AG10803 (cell line): ENCODE measurements at places on chromosomes 2 and 18.
A peak's percentile ranks its signal among the peaks of the same experiment; 100 is the strongest.

- DNase-seq, result no peak
Measured at GRCh38 chr2:60659026-60659425, 97.0 kb upstream of the PAPOLG start.

- DNase-seq, result no peak
Measured at GRCh38 chr2:150129921-150130575, 357.4 kb downstream of the RND3 start.

GRCh38 chr2:64018701-64019082, 536 bp downstream of the VPS54 start:
- peak; percentile 38 for DNase-seq

GRCh38 chr18:61308004-61308403, 25.2 kb upstream of the CDH20 start:
- DNase-seq, result no peak

GRCh38 chr18:49444581-49444980, 15.9 kb downstream of the DYM start:
- DNase-seq, result peak; percentile 49

GRCh38 chr2:134679745-134680144, 39.1 kb downstream of the TMEM163 start:
- DNase-seq, result no peak
